ENCODE measurements at places on chromosomes 4 and X.

GRCh38 chr4:25441519-25442117, 64.6 kb downstream of the ANAPC4 start:
- DNase-seq, result peak; percentile 50

DNA sequence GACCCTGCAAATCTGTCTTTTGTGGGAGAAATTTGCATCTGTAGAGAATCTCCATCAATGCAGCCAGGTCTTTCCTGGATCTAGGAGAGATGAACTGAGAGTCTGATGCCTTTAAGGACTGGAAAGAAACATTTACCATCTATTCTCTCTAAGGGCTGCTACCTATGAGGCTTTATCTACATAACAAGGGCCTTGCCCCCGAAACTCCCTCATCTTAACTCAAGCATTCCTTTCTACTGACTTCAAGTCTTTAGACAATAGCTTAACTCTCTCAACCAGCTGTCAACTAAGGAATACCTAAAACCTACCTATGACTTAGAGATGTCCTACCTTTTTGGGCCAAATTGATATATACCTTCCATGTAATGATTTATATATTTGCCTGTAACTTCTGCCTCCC, 32.1 kb downstream of the MAGEB17 start:
- no peak for DNase-seq

DNA sequence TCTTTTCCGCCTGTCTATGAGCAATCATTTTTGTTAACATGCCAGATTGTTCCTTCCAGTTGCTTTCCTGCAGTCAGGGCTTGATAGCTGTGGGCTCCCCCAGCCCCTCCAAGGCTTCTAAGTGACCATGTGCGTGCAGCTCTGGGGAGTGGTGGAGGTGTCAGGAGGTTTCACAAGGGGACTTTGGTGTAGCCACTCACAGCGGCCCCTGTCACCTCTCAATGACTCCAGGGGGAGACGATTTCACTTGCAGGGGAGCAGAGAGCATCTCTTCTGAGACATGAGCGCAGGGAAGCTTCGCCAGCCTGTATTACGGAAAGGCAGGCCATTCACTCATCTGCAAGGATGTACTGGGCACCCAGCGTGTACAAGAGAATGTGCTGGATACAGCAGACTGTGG, 3.1 kb upstream of the GPR78 start:
- DNase-seq, result no peak

GRCh38 chrX:146854281-146854680, 39.7 kb upstream of the CXorf51A start:
- no peak for DNase-seq

- DNase-seq, result no peak
These were observed 25.6 kb downstream of the IQSEC2 start for GRCh38 chrX:53255738-53256191.

- no peak for DNase-seq
These were observed 34.2 kb downstream of the LDB2 start for GRCh38 chr4:16864199-16864598.

DNA sequence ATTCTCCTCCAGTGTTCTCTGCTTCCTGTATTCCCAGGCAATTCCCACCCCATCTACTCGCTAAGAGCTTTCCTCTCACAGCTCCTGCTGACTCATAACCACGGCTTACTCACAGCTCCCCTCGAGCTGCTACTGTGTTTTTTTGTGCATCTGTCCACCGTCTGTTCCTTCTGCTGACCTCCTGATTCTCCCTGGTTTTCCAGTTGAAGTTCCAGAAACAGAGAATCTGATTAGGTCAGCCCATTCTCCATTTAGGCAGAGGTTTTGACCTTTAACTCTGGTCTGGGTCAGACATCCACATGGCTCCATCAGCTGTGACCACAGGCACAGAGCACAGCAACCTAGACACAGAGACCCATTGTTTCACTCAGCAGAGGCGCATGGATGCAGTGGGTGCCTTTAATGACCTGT, 5.5 kb upstream of the SMIM20 start:
- no peak for DNase-seq

DNA sequence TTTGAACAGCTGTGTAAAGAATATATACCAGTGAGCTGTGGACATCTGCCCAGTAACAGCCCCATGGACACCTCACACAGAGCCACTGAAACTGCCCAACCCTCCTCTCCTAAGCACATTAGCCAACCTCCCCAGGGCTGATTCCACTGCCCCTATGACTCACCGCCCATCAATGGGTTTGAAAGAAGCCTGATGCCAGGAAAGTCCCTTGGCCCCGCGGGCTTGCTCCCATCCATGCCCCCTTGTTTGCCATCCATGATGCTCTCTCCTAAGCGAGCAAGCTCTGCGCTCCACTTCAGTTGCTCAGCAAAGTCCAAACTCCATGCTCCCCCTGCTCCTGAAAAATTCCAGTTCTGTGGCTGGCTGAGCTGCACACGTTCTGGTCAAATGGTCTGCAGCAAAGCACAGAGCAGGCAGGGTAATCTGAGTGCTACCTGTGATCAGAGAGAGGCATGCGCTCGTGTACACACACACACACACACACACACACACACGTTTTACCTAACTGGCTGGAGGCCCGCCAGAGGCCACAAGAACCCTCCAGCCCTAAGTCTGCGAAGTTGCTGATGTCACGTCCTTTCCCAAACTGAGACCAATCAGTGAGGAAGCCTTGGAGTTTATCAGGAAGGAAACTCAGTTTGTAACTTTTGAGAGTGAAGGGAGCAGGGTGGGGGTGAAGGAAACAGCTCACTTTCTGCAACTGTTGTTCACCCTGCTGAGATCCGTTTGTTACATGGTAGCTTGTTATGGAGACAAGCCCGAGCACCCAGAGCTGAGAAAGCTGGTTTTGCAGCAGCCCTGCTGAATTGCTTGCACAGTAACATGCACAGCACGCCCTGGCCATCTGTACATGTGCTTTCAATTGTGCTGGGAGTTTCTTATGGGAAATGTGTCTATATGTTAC, at the start of gene ASB9:
ASB9 (minus strand) TSS at position 466 of the 904 bp plus-strand sequence; CDS start at position 257, 209 bp downstream.
- no peak for DNase-seq

DNA sequence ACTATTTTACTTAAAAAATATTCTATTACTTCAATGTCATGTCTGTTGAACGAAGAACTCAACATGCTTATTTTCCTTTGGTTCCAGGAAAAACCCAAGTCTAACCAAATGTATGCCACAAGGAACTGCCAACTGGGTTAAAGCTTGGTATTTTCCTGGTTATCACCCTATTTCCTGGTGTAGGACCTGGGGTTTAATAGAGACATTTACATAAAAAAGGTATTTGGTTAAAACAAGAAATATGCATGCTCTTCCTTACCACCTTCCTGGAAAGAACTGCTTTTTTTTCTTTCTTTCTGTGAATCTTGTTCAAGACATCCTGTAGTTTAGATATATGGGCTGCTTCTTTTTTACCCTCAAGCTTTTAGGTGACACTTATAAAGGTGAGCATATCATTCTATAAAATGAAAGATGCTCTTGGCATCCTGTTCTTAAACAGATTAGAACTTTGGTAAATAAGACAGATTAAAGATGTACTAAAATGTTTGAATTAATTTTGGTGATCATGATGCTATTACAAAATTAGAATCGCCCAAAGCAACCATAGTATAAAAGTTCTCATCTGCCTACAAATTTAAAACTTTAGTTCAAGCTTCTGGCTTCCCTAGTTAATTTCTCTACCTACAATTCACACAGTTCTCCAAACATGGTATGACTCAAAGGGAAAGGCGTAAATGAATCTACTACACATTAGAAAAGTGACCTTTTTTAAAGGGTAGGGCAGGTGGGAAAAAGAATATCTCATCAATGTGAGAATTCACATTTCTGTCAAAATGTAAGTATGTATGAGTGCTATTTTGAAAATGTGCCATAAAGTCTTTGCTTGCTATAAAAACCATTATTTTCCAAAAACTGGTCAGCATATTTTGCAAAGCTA, 103.5 kb downstream of the CNOT6L start:
- no peak for DNase-seq

DNA sequence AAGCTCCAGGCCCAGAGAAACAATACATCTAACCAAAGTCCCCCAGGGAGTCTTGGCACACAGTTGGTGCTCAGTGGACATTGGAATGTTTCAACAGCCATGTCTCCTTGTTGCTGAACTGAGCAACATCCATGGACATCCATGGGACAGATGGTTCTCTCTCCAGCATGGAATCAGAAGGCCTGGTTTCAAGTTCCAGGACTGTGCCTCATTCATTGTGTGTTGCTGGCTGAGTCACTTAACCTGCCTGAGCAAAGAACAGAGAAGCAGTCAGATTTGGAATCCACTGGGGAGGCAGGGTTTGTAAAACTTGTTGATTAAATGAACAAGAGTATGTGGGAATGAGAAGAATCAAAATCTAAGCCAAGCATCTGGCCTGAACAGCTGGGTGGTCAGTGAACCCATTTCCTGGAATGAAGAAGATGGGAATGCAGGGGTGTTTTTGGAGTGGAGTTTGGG, 147.9 kb downstream of the CHIC2 start:
- DNase-seq, result no peak

- DNase-seq, result no peak
These were observed 8.6 kb upstream of the TKTL2 start for GRCh38 chr4:163482190-163482589.

DNA sequence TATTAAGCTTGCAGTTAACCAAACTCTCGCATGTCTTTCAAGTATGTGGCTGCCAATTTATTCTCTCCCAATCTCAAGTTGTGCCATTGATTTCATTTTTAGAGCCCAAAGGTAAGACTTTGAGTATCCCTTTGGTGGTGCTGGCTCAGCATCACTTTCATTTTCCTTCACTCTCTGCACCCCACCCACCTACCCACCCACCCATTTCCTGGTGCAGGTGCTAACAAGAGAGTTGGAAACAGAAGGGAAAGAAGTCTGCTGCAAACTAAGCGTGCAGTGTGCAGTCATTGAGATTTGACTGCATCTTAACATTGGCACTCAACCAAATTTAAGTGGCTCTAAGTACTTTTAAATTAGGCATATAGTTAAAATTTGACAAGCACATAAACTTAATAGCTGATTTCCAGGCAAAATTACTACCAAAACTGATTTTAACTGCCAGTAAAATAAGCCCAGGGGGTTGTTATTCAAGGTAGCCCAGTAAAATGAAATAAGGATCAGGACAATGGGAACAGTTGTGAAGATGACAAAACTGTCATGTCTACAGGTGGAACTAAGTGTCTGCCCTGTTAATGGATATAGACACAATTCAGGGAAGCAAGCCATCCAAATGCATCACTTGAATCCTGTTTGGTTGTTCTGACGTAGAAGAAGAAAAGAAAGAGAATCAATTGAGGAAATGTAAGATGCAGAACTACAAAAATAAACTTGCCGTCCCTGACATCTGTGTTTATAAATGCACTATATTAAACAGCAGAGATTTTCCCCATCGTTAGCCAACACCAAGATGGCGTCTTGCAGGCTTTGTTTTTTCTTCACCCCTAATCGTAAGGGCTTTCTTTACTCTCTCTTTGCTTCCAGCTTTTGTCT, 184.2 kb downstream of the KDR start:
- no peak for DNase-seq

GRCh38 chr4:76980261-76980660, 30.7 kb downstream of the SEPTIN11 start:
- no peak for DNase-seq

DNA sequence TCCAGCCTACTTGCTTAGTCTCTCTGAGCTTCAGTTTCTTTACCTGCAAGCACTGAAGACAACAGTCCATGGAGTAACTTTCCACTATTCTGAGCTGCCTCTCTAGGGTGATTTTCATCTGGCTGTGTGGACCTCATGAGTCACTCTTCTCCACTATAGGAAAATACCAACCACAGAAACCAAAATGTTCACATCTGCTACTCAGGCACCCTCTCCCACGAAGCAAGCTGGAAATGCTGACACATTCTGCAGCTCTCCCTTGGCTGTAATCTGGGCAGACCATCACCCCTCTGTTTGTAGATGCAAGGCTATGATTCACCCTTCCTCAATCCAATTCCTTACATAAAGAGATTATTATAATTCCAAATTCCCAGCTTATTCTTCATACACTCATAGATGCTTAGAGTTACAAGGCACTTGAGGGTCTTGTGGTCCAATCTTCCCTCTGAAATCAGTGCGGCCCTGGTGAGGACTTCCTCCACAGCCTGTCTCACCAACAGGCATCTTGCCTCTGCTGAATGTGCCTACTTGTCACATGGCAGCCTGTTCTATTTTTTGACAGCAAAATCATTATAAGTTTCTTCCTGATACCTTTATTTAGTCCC, 97.0 kb upstream of the LNX1 start:
- DNase-seq, result no peak

GRCh38 chr4:176319704-176320339, at the start of gene SPCS3:
Gene SPCS3 (plus strand): TSS chr4:176319966. CDS start chr4:176320077, 111 bp downstream.
- peak; percentile 93 for DNase-seq

DNA sequence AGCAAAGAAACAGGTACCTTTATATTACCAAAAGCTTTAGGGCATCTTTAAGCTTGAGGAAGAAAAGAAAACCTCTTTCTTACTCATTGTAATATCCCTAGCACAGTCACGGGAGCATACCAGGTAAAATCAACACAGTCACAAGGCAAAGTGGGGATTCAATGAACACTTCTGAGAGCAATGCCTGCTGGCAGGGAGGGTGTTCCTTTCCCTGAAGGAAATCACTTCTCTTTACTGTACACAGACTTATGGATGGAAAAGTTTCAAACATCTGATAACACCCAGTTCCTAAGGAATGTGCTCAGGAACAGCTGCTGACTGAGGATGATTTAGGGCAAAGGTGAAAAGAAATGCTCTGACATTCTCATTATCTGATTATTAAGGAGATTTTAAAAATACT, 94.8 kb downstream of the MAML3 start:
- no peak for DNase-seq

DNA sequence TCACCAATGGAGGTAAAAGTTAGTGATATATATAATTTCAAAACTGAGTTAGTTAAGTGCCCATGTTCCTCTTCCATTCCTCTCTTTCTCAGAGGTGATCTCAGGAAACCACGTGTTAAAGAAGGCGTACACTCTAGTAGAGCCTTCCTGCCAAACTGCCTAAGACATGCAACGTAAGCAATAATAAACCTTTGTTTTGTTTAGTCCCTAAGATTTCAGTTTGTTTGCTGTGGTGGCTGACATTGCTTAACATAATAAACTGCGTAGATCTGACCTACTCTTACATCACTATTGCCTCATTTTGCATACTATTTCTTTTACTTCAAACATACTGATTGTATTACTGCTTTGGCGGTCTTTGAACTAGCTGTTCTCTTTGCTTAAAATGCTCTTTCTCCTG, 99.2 kb downstream of the JADE1 start:
- DNase-seq, result no peak

DNA sequence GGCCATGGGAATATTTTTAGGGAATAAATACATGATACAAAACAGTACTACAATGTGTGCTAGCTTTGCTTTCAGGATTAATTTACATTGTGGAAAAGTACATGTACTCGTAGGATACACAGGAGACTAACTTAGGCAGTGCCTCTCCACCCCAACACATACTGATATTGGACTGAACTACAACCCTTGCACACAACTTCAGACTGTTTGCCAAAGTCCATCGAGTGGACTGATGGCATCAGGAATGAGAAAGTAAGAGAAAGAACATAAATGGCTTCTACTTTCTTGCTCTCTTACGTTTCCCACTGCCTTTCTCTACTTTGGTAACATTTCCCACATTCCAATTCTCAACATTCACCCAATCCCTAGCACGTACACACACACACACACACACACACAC, 130.1 kb downstream of the RNF150 start:
- no peak for DNase-seq

- DNase-seq, result no peak
These were observed 534.6 kb downstream of the BCOR start for GRCh38 chrX:39563178-39563577.

GRCh38 chr4:2412534-2412884, 5.9 kb downstream of the ZFYVE28 start:
- no peak for DNase-seq

GRCh38 chrX:11239230-11239629, 54.0 kb upstream of the AMELX start:
- DNase-seq, result peak; percentile 74
